H4 (cell line): ENCODE measurements at places on chromosomes 6 and 20. TPM values are rescaled to one million over a fixed set of nuclear protein-coding genes. Genes with fewer than 3 reads are reported as not detected.

Gene SPDEF
- total RNA-seq = 0.29 TPM in 1 of 2 replicates, not detected in the other

DNA sequence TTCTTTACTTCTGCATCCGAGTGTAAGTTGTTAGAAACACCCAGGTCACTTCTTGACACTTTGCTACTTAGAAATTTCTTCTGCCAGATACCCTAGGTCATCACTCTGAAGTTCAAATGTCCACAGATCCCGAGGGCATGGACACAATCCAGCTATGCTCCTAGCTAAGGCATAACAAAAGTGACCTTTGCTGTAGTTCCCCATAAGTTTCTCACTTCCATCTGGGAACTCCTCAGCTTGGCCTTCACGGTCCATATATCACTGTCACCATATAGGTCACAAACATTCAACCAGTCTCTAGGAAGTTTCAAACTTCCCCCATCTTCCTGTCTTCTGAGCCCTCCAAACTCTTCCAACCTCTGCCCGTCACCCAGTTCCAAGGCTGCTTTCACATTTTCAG is 65.3 kb downstream of the IRF4 start:
- no peak for DNase-seq

GRCh38 chr6:152129691-152130151 is 322.2 kb downstream of the ESR1 start:
- DNase-seq = no peak

Gene CTCFL
- total RNA-seq = not detected in 2 replicates

DNA sequence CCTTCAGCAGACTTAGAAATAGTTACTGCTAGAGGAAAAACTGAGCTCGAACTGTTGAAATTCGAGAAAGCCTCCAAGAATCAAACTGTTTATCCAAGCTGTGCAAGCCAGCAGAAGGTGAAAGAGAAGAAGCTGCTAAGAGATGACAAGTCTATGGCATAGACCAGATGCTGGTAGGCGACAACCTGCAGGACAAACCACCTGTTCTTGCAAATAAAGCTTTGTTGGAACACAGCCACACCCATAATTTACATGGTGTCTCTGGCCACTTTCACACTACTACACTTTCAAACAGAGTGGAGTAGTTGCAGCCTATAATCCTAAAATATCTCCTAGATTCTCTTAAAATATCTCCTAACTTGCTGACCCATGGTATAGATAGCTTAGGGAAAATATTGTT is 33.3 kb downstream of the TNFRSF21 start:
- no peak for DNase-seq

GRCh38 chr20:8616792-8617191 is 452.1 kb upstream of the PLCB4 start:
- no peak for DNase-seq
